NCI-H187 treated with DMSO at 0.1 percent for 48 hours (cell line): ENCODE measurements at places on chromosomes 4 and X.

DNA sequence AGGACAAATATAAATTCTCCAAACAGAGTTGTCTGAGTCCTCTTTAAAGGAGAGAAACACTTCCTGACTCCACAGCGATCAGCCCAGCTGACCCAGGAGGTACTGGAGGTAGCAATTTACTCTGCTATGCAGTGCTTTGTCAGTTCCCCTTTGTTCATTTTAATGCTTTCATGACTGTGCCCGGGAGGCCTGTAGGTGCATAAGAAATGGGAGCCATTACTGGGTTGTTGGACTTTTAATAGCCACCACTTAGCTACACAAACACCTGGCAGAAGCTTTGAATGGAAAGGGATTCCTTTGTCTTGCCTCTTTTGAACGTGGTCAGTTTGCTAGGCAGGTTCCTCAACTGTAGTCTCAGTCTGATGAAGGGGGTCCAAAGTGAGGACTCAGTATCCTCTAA lies 59.0 kb upstream of the AFF2 start:
- DNase-seq, result no peak

DNA sequence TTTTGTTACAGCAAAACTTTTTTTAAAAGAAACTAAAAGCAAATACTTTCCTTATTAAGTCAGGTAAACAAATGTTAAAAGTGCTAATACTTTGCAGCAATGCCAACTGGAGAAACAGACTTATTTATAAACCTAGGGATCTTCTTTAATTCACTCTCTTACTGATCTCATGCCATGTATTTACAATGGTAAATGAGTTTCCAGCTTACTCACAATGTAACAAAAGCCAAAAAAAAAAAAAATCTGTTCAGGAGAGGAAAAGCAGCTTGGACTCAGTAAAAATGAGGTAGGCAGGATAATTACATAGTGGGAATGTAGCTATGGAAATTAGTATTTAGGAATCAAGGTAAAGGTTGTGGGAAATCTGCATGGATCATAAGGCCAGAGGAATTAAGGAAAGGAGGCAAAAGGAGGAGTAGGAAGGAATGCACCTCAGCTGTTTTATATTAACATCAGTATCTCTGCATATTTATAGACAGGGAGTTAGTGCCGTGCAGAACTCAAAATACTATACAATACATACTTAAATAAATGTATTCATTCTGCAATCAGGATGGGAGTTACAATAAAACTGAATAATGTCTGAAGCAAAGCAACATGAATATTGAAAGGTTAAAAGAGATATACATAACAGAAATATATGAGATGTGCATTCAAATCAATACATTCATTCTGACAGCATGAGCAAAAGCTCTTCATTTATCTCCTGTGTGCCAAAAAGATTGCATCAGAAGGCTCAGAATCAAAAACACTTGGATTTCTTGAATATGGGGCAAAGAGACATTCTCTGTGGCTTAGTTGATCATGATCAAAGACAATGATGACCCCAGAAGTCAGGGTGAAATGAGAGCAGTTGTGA lies 57.9 kb upstream of the ETNPPL start:
- DNase-seq, result no peak

GRCh38 chr4:177322881-177323280 lies 13.2 kb downstream of the NEIL3 start:
- no peak for DNase-seq

GRCh38 chr4:128386761-128387599 lies 99.4 kb upstream of the PGRMC2 start:
- no peak for DNase-seq

- no peak for DNase-seq
Measured at GRCh38 chr4:78772526-78773091, 3.5 kb upstream of the BMP2K start.

- no peak for DNase-seq
Measured at GRCh38 chr4:106194801-106195200, 121.2 kb downstream of the TBCK start.

GRCh38 chrX:121163443-121163842 lies 116.0 kb downstream of the GLUD2 start:
- DNase-seq, result no peak

DNA sequence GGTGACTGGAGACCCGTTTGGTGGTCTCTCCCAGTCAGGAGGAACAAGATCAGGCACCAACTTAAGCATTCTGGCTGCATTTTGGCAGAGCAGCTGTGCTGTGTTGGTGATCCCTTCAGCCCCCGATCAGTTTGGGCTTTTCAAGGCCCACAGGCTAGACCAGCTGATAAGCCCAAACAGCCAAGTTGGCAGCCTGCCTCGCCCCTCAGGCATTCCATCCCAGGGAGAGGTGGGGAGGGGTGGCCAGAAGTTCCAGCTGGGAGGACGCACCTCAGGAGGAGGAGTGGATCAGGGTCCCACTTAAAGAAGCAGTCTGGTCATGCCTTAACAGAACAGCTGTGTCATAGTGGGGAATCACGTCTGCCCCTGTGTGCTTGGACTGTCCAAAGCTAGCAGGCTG lies 105.8 kb downstream of the CHIC1 start:
- DNase-seq, result no peak

GRCh38 chr4:81375745-81376144 lies 96.0 kb downstream of the RASGEF1B start:
- no peak for DNase-seq

DNA sequence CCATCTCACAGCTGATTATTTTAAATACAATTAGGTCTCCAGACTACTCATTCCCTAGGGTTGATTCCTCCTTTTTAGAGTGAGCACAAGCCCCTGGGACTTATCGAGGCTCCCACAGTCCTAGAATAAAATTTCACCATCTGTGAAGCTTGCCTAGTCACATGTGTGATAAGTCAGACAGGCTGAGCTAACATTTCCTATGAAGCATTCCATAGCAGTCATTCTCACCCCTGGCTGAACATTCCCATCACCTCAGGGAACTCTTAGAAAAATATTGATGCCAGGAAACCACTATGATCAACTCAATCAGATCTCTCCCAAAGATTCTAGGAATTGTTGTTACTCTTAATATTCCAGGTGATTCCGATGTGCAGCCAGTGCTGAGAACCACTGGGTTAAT lies 37.7 kb downstream of the ARHGEF9 start:
- no peak for DNase-seq
